ENCODE measurements at places on chromosomes 7 and 10.

DNA sequence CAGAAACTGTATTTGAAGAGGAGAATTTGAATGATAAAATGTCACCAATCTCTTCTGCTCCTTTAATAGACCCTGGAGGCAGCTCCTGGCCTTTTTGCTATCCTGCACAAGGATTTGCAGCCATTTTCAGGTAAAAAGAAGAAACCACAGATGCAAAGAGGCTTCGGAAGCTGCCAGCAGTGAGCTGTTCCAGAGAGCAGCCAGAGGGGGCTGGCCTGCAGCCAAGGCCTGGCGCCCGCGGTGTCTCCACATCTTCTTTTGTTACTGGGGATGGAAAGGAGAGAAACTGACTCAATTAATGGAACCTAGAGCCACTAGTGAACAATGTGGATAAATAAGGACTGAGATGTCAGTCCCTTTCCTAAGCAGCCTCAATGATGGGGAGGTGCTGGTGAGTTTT, 23.9 kb upstream of the GPR26 start:
- DNase-seq, result no peak

GRCh38 chr7:68840991-68841390, 757.3 kb upstream of the AUTS2 start:
- no peak for DNase-seq

DNA sequence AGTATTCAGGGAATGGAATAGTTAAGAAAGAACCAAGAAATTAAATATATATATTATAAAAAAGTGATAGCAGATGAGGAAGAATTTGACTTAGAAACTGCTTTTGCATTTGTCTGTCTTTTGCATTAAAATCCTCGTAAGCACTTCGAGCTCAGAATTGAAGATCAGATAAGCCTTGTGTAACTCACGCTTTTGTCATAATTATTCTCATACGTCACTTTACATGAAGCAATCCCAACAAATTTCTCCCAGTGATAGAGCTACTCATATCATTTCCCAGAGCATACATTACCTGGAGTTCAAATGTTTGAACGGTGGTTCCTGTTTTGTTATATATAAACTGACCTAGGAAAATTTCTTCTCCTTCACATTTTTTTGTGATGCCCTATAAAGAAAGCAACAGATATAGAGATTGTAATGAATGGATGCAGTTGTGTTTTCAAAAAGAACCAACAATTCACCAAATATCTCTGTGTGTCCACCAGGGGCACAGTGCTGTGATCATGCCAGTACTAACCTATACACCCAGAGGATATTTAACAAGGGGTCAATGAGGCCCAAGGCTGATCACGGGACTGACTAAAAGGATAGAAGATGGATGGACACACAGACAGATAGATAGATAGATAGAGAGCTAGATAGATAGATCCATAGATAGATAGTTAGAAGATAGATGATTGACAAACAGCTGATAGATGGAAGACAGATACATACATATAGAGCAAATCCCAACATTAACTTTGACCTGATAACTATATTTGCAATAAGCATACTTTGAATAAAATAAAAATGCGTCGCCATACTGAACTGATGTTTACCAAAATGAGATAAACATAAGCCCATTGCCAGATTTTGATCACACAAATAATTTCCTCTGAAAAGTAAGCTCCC, 9.3 kb upstream of the HUS1 start:
- DNase-seq, result no peak

DNA sequence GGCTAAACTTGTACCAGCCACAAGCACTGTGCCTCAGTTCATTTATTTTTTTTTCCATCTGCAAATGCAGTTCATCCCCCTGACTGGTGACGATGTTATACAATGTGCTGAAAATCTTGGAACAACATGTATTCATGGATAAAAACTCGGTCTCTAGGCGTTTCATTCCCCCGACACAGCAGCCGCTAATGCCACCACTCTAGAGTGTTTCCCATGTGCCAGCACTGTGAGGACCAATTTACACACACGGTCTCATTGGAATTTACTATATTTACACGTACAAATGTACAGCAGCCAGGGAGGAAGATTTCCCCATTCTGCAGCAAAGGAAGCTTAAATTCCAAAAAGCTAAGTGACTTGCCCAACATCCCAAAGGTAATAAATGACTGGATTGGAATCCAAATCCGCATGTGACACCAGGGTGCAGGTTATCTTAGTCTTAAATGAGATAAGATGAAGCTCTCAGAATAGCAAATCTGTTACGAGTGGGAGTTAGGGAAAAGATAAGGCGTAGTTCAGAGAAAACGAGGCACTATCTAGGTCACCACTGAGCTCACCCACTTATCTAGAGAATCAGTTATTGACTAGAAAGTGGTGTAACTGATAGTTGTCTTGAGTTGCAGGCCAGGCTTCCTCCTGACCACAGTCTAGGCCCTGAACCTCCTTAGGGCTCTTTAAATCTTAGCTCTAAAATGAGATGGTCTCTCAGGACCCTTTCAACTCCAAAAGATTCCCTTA, 36.7 kb downstream of the FAM107B start:
- no peak for DNase-seq

GRCh38 chr10:122525788-122526187, 34.8 kb upstream of the DMBT1 start:
- no peak for DNase-seq

DNA sequence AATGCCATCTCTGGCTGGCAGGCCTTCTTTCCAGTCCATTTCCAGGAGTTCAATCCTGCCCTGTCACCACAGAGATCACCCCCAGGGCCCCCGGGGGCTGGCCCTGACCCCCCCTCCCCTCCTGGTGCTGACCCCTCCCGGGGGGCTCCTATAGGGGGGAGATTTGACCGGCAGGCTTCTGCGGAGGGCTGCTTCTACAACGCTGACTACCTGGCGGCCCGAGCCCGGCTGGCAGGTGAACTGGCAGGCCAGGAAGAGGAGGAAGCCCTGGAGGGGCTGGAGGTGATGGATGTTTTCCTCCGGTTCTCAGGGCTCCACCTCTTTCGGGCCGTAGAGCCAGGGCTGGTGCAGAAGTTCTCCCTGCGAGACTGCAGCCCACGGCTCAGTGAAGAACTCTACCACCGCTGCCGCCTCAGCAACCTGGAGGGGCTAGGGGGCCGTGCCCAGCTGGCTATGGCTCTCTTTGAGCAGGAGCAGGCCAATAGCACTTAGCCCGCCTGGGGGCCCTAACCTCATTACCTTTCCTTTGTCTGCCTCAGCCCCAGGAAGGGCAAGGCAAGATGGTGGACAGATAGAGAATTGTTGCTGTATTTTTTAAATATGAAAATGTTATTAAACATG, 6.0 kb downstream of the CHPF2 start:
- no peak for DNase-seq

- DNase-seq, result no peak
Observed at GRCh38 chr7:157605638-157606037, 268.8 kb downstream of the DNAJB6 start.

DNA sequence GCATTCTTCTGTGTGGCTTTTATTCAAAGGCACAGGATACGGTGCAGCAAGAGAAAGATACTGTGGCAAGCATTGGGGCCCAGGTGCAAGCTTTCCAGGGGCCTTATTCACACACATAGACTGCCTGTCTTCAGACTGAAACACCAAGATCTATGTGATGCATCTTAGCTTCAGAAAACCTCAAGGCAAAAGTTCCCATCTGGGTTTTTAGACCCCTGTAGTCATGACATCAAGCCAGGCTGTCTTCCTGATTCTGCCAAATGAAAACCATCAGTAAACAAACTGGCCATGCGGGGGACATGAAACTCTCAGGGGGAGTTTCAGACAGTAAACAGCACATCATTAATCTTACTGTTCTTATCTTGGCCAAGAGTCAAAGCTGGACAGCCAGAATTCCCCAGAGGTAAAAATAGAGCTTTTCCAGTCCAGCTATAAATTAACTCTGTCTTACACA, 9.8 kb downstream of the AGBL3 start:
- DNase-seq, result peak; percentile 19

GRCh38 chr10:30894221-30894620, 137.4 kb downstream of the ZNF438 start:
- no peak for DNase-seq

DNA sequence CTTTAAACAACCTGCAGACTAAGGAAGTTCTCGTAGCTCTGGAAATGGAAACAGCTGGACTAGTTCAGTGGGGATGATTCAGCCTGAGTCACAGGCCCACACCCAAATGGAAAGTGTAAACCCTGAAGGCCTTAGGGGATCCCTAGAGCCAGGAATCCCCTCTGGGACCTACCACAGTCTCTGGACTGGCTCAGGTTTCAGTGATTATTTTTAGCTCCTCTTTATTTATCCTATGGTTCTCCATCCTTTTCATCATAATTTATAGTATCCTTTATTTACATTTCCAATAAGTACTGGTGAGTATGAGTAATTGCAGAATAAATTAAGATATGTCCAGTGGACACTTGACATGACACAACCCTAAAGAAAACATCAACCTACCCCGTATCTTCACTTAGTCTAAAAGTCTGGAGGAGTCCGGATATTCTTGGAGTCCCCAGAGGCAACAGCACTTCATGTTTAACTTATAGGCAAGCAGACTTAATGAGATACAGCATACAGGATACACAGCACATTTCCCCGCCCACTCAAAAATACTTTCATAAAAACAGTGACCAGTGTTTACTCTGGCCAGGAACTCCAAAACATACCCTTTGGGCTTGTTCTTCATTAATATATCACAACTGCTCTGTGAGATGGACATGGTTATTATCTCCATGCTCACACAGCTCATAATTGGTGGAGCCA, 28.4 kb upstream of the SEMA3E start:
- no peak for DNase-seq

- DNase-seq, result no peak
Observed at GRCh38 chr7:121761399-121761798, 111.6 kb upstream of the PTPRZ1 start.

- DNase-seq, result no peak
Observed at GRCh38 chr7:16833373-16833772, 28.6 kb upstream of the AGR2 start.

GRCh38 chr10:127254276-127254675, 57.9 kb upstream of the INSYN2A start:
- DNase-seq, result no peak

GRCh38 chr7:7746458-7746857, 28.1 kb upstream of the RPA3 start:
- DNase-seq, result no peak

- DNase-seq, result no peak
Observed at GRCh38 chr7:36315309-36315944, 74.2 kb upstream of the ANLN start.
